ENCODE measurements at places on chromosomes 11 and 22.
A peak's percentile ranks its signal among the peaks of the same experiment; 100 is the strongest.

DNA sequence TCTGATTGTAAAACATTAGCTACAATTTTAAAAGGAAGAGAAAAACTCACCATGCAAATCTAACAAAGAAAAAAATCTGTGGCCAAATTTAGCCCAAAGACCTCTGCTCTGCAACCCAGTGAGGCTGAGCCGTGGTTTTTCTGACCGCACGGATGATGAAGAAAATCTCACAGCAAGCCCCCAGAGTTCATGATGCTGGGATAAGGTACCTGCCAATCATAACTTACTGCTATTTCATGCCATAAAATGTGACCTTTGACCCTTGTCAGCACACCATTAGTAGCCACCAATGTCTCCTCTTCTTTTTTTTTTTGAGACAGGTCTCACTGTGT is 11.1 kb downstream of the CERK start:
- no peak for DNase-seq

DNA sequence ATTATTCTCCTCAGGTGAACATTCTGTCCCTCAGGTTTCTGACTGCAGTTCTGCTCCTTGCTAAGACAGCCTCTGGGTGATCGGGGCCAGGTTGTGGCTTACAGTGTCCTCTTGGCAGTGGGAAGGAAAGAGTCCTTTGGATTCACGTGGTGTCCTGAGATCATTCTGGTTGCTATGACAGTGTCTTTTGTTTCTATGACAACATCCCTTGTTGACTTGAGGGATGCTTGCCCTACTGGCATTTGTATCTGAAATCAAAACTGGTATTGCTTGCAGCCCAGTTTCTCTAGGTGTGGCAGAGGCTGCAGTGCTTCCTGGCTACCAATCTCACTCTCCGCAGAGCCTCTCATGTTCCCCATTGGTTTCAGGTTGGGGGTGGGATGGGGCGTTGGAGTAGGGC is 151.8 kb upstream of the CCDC90B start:
- DNase-seq, result no peak

DNA sequence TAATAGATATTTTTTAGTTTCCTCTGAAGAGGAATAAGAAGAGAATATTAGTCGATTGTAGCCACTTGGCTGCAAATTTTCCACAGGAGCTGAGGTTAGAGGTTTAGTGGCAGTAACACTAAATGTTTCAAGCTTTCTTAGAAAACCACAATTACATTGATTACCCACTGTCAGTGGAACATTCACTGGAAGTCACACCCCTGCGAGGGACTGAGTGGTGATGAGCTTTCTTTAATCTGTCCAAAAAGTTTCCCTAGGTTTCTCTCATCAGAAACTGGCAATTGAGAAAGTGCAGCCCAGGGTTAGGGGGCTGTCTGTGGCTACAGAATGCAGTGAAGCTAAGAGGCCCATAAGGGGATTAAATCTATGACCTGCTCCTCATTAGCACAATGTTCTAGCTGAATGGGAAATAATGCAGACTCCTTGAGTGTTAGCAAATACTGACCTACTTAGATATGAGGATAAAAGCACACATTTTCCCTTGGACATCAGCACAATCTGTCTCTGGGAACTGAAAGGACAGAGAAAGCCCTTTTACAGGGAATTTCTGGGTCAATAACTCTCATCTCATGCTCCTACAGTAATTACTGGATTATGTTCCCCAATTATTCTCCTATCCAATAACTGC is 189.5 kb downstream of the FAM76B start:
- no peak for DNase-seq

GRCh38 chr11:91081440-91082043 is 858.7 kb upstream of the CHORDC1 start:
- peak; percentile 67 for DNase-seq

GRCh38 chr11:86459682-86460460 is 85.2 kb downstream of the CCDC81 start:
- DNase-seq, result peak; percentile 90

DNA sequence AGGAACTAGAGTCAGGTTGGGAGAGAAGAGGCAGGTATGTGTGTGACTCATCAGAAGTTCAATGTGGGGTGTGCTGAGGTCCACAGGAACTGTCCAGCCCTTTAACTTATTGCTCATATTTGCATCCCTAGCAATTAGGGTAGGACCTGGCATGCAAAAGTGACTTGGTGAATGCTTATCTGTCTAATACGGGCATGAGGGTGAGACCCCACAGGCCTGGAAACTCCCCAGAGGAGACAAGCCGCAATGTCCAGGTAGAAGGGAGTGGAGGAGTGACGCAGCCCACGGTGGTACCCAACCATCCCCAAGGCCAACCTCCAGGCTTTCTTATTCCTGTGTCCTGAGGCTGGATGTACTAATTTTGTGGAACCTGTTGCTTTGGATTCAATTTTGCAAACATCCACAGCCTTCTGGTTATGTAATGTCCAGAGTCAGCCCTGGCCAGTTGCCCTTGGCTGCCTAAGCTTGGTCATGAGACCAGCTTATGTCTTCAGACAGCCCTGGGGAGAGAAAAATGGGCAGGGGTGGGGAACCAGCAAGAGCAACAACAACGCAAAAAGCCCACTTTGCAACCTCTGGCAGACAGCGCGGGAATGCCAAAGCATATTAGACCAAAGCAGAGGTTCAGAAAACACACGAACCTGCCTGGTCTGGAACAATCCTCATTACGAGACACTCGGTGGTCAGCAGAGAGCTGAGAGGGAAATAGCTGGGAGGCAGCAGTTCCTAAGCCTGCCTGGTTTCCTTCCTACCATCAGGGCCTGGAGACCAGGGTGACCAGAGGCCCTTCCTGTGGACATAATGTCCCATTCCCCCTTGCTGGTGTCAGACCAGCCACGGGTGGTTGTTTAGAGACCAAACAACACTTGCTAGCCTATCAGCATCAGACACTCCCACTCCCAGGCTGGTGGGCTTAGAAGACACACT is 49.3 kb downstream of the TIMP3 start:
- DNase-seq, result no peak

DNA sequence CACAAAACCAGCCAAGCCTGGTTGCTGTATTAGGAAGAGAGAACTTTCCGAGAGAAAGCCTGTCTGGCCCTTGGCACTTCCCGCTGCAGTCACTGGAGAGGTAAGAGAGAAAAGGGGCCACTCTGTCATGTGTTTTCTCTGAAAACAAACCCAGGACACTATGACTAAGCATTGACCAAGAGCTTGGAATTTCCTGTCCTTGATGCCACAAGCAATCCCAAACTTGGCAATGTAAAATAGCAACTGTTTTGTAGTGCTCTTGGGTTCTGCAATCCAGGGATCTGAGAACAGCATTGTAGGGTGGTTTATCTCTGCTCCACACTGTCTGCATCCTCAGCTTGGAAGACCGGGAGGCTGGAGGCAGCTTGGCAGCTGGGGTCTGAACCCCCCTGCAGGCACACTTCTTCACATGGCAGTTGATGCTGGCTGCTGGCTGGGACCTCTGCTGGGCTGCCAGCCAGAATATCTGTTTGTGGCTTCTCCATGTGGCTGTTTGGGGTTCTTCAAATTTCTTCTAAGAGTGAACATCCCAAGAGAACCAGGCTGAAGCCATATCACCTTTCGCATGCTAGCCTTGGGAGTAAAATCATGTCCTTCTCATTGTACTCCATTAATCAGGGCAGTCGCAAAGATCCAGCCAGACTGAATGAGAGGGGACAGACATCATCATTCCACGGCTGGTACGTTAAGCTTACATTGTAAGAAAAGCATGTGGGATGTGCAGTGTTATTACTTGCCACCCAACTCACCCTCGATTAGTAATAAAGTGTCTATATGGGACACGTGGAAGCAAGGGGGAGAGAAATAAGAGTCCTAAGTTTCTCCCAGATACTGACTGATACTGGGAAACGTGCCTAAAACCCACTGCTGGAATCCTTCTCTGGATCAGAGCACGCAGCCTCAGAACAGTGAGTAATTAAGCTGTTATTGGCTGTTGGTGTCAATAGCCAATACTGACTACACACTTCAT is 537.4 kb upstream of the B3GAT1 start:
- DNase-seq, result peak; percentile 86

- no peak for DNase-seq
These were observed 316.7 kb downstream of the DLG2 start for GRCh38 chr11:85310479-85310878.

- no peak for DNase-seq
These were observed 118.5 kb upstream of the TIMP3 start for GRCh38 chr22:32682990-32683389.

DNA sequence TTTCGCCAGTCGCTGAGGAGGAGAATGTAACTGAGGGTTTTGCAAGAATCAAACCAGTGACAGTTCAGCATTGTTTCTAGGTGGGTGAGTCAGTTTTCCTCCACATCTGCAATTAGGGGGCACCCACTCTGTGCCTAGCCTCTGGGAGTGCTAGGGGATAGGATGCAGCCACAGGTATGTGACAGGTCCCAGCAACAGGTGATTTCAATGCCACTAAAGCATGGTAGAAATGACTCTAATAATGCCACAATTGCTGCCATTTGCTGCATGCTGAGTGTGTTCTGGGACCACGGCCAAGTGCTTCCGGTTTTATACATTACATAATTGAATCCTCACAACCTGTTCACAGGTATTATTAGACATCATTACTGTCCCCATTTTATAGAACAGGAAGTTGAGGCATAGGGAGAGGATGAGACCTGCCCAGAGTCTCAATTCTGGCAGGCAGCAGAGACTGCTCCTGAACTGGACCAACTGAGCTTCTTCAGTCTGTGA is 556 bp downstream of the CRYBB2 start:
- no peak for DNase-seq

DNA sequence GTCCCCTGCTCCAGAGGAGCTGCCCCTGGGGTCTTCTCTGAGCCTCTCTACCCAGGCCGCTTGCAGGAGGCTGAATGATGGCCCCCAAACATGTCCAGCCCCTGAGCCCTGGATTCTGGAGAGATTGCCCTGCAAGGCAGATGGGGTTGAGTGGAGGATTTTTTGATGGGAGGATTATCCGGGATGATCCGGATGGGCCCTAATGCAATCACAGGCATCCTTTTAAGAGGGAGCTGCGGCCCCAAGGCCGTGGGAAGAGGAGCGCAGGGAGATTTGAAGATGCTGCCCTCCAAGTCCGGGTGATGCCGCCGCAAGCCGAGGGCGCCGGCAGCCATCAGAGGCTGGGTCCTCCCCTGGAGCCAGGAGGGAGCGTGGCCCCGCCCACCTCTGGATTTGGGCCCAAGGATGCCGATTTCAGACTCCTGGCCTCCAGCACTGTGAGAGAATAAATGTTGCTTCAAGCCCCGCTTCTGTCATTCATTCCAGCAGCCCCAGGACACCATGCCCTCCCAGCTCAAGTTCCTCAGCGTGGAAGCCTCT is 66.0 kb downstream of the WNT7B start:
- DNase-seq, result no peak

- no peak for DNase-seq
These were observed 2.2 kb downstream of the SPCS2 start for GRCh38 chr11:74951226-74951625.

GRCh38 chr22:42955087-42955635 is 59.8 kb downstream of the PACSIN2 start:
- DNase-seq, result no peak

GRCh38 chr11:45079075-45079444 is 67.4 kb upstream of the PRDM11 start:
- DNase-seq, result no peak

- DNase-seq, result no peak
These were observed 19.8 kb downstream of the NECTIN1 start for GRCh38 chr11:119709171-119709570.

DNA sequence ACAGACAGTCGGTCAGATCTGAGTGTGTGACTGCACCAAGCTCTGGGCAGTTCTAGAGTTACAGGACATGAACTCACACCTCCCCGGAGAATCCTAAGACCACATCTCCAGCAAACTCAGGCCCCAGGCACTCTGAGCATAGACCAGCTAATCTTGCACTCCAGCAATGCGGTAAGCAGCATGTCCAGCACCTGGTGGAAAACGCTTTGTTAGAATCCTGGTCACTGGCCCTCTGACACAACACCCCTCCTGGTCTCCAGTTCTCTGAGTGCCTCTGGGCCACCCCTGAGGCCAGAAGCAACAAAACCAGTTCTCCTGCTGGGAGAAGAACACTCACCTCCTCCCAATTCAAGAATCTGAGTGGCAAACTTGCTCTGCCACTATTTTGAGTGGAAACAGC is 82.7 kb upstream of the TMEM45B start:
- DNase-seq, result no peak

GRCh38 chr11:111908639-111909305 is 2.8 kb downstream of the CRYAB start:
- no peak for DNase-seq

DNA sequence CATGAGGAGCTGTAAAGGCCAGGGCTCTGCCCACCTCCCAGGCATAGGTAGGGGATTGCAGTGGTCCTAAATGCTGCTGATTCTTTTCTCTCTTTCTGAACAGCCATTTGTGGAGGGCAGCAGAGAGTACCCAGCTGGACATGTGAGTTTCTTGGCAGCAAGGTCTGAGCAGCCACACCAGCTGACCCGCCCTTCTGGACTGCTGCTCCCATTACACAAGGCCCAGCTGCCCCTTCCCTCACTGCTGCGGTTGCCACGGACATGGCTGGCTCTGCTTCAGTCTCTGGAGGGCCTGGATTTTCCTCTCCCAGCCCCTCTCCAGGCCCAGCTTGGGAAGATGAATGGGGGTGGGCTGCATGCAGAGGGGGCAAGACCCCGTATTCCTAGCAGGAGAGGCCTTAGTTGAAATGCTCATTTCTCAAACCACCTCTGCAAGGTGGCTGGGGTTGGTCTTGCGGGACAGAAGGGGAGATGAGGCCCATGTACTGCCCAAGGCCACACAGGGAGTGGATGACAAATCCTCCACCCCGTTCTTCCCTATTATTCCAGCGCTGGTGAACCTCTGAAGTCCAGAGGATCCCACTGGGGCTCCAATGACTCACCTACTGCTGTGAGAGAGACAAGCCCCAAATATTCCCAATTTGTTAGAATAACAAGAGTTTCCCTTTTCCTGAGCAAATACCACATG is 4.6 kb downstream of the LGALS12 start:
- DNase-seq, result peak; percentile 61

DNA sequence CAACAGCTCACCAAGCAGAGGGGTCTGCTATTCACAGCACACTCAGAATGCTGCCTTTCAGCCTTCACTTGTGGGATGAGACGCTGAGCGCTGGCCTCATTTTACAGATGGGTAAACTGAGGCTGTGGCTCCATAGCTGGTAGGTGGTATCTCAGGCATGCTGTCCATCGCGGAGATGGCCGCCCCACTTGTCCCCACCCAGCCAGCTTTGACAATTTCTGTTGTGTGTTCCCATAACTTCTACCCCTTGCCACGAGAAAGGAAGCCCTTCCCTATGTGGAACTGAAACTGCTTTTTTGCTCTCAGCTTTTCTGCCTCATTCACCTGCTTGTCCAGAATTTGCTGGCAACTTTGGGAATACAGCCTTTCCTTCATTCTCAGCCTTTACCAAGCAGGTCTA is 36.1 kb upstream of the NNMT start:
- no peak for DNase-seq
